ENCODE measurements at places on chromosomes 3 and 15.

- no peak for DNase-seq
Observed at GRCh38 chr15:31130576-31131237, 29.2 kb upstream of the TRPM1 start.

DNA sequence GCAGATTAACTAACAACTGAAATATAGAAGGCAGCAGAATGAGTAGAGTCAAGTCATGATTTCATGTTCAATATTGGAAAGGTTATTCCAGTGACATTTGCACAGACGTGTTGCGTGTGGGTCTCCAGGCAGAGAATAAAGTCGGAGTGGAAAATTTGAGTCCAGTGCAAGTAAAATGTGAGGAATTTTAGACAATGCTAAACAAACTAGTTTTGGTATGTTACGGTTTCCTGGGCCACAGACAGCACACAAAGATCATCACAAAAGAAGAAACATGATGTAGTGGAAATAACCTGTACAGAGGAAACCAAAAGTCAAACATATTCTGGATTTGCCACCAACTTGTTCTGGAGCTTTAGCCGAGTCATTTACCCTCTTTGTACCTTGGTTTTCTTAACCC is 367 bp downstream of the OR4F6 start:
- DNase-seq: no peak

GRCh38 chr15:47682661-47683060 is 34.6 kb upstream of the SEMA6D start:
- no peak for DNase-seq

DNA sequence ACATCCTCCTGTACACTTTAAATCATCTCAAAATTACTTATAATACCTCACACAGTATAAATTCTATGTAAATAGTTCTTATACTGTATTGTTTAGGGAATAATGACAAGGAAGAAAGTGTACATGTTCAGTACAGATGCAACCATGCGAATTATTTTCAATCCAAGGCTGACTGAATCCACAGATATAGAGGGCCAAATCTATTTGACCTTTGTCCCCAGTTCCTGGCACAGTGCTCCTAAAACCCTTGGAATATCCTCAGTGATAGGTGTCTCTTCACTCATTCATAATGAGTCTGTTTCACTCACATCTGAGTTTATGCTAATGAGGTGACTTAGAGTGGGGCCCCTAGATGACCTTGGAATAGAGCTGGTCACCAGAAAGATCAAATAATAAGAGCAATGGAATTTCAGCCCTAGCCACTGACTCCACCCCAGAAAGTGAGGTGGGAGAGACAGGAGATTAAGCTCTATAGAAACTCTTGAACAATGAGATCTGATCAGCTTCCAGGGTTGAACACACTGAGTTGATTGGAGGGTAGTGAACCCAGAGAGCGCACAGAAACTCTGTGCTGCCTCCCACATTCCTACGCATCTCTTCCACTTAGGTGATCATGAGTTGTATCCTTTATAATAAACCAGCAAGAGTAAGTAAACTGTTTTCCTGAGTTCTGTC is 65.3 kb downstream of the ADAM10 start:
- DNase-seq: no peak

DNA sequence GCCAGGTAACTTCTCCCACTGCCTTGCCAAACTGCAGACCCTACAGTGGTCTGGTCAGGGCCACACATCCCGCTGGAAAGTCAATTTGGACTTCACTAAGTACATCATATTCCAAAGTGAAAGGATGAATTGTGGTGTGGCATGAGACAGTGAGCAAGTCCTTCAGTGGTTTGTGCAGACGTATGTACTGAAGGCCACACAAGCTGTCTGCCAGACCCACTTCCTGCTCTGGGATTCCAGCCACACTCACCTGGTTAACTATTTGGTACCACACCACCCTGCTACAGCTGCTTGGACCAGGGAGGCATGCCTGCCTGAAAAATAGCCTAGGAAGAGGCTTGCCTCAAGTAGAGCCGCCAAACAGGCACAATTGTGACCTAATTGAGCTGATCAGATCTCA is 94.1 kb upstream of the STRIT1 start:
- DNase-seq: no peak

GRCh38 chr3:17039594-17039993 is 154.8 kb downstream of the PLCL2 start:
- DNase-seq: peak; percentile 13

DNA sequence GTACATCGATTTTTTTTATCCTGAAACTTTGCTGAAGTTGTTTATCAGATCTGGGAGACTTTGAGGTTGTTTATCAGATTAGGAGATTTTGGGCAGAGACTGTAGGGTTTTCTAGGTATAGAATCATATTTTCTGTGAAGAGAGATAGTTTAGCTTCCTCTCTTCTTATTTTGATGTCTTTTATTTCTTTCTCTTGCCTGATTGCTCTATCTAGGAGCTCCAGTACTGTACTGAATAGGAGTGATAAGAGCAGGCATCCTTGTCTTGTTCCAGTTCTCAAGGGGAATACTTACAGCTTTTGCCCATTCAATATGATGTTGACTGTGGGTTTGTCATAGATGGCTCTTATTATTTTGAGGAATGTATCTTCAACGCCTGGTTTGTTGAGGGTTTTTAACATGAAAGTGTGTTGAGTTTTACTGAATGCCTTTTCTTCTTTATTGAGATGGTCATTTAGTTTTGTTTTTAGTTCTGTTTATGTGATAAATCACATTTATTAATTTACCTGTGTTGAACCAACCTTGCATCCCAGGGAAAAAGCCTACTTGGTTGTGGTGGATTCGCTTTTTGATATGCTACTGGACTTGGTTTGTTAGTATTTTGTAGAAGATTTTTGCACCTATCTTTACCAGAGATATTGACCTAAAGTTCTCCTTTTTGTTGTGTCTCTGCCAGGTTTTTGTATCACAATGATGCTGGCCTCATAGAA is 14.9 kb upstream of the DNAAF4 start:
- DNase-seq: no peak

DNA sequence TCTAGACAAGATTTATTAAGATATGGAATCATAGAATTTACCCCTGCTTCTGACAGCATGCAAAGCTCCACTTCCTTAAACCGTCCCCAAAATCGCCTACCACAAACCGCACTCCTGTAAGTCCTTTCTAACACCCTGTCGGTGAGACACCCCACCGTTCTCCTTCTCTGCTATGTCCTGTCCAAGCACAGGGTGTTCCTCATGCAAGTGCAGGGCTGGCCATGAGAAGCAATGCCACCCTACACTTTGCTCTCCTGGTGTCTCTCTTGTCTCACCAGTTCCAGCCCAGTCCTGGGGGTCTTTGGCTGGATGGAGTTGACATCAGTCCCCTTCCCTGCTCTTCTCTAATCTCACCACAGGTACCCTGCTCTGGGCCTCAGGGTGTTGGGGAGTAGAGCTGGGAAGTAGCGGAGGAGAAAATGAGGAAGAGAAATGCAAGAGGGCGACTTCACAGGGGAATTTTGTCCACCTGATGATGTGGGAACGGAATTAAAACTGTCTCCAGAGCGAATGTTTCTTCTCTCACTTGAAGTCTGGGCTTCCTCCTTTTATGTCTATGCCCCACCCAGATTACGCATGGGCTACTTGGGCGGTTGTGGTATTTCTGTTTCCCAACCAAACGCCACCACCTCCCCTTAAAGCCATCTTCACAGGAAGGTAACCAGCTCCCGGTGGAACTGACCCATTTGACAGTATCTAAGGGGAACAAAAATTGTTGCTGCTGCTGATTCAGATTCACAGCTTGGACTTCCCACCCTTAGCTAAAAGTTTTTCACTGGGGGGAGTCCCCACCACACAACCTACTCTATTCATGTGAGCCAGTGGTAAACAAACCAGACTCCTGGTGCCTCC is 49.9 kb downstream of the CASR start:
- DNase-seq: peak; percentile 46

DNA sequence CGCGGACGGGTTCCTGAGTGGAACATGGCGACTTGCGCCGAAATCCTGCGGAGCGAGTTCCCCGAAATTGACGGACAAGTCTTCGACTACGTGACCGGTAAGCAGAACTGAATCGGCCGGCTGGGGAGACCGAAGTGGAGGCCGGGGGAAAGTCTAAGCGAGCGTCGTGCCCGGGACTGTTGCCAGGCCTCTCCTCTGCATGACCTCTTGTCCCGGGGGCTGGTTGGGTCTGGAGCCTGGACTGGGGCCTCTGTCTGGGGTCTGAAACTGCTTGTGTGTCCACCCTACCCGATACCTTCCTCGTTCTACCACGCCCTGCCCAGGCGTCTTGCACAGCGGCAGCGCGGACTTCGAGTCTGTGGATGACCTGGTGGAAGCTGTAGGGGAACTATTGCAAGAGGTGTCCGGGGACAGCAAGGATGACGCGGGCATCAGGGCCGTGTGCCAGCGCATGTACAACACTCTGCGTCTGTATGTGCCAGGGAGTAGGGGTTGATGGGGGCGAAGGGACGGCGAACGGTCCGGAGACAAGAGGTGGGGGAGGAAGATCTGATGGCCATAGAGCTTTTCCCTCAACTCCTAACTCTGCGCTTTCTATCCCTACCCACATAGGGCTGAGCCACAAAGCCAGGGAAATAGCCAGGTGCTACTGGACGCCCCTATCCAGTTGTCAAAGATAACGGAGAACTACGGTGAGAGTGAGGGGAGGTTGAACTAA is at the start of gene ABCF3:
Gene ABCF3, plus strand, starts transcription at position 16 of the 718 bp plus-strand sequence. Its CDS starts 9 bp downstream, at position 25.
- DNase-seq: peak; percentile 15

- peak; percentile 76 for DNase-seq
Observed at GRCh38 chr3:53254509-53255422, 1.1 kb downstream of the TKT start.

DNA sequence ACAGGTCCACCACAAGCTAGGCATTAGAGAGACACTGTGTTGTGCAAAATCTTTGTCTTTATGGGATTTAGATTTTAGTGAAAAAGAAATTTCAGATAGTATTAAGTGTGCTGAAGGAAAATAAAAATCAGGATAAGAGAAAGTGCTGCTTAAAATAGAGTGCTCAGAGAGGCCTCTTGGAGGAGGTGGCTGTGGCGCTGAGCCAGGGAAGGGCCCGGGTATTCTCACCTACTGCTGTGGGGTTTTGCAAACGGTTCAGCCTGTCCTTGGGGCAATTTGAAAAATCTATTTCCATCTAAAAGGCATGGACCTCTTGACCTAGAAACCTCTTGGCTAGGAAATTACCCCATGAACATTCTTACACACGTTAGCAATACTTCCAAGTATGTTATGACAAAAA is 267.7 kb downstream of the TJP1 start:
- DNase-seq: no peak

DNA sequence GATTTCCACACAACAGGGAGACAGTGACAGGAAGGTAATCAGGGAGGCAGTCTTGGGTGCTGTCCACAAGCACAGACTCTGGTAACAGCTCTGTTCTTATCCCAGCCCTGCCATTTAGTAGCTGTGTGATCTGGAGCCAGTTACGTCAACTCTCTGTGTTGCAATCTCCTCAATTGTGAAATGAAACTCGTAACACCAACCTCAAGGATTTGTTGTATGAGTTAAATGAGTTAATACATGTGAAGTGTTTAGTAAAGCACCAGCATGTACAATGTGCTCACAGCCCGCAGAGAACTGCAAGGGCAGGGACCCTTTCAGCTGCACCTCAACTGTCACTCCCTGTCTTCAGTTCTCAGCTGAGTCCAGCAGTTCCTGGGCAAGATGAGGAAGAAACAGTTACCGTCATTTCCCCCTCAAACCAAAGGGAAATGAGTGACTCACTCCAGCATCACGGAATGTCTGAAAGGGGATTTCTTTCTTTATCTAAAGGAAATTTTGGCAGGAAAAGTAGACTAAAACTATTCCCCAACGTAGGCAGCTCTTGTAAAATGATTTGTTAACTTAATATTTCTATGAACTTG is 39.9 kb upstream of the MB21D2 start:
- peak; percentile 81 for DNase-seq

GRCh38 chr3:31562525-31562924 is 29.8 kb downstream of the STT3B start:
- DNase-seq: peak; percentile 20

GRCh38 chr3:157501863-157502262 is 1.4 kb downstream of the VEPH1 start:
- DNase-seq: no peak

DNA sequence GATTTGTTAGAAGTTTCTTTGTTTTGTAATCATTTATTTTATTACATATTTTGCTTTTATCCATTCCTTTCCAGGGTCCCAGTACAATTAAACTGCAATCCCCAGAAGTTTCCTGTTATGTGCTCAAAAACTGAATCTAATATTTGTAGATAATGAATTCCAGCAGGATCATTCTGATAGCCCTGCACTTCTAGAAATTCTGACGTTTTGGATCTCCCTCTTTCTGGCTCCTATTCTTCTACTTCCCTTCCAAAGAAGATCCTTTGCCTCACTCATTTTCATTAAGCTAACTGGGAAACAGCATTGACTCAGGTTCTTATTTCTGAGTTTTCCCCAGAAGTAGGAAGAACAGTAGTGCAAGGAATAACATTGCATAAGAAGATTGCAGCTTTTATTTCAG is 9.9 kb downstream of the P3H2 start:
- no peak for DNase-seq

DNA sequence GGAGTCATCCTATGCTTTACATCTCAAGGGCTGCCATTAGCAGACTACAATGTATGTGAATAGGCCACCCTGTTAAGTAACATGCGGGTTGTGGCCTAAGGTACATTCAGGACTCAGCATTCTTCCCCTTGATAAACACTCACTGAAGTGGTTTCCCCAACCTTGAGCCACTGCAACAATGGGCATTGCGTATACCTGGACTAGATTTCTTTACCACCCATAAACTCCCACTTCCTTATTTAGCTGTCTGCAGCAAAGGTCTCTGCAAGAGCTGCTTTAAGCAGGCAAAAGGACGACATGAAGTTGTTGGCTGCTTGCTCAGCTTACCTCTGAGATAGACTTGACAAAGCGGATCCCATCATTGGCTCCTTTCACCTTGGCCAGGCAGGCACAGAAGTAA is 16.2 kb downstream of the FYCO1 start:
- no peak for DNase-seq

DNA sequence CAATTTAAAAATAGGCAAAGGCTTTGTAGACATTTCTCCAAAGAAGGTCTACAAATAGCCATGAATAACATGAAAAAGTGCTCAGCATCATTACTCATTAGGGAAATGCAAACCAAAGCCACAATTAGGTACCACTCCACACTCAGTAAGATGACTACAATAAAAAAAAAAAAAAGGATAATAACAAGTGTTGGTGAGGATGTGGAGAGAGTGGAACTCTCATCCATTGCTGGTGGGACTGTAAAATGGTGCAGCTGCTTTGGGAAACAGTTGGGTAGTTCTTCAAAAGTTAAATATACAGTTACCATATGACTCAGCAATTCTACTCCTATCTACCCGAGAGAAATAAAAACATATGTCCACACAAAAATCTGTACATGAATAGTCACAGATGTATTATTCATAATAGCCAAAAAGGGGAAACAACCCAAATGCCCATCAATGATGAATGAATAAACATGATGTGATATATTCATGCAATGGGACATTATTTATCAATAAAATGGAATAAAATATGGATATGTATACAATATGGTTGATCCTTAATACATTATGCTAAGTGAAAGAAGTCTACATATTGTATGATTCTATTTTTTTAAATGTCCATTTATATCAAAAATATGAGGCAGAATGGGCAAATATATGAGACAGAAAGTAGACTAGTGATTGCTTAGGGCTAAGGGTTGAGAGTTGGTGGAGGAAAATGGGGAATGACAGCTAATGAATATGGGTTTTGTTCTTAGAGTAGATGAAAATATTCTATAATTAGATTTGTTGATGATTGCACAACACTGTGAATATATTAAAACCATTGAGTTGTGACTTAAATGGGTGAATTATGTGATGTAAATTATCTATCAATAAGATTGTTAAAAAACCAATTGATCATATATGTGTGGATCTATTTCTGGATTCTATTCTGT is 66.1 kb upstream of the SMAD3 start:
- DNase-seq: no peak
